ENCODE measurements at places on chromosomes 5 and 9.

DNA sequence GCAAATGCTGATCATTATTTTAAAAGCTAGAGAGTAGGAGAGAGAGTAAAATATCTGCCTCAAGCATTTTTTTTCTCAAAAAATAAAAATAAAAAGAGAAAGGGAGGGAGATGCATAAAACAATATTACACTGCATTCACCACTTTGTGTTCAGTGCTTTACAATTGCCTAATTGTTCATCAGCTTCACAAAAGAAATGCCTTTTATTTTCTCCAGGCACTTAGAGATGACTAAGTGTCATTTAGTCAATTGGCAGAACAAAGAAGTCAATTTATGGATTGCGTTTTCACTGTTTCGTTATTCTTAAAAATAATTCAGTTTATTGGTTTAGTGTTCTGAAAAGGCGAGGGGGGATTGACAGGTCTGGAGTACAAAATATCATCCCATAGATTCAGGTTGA, 232.5 kb upstream of the CCNH start:
- DNase-seq, result no peak

- no peak for DNase-seq
Measured at GRCh38 chr9:133635098-133635497, 1.1 kb upstream of the DBH start.

- DNase-seq, result peak; percentile 25
Measured at GRCh38 chr5:57719216-57719615, 236.6 kb upstream of the ACTBL2 start.

DNA sequence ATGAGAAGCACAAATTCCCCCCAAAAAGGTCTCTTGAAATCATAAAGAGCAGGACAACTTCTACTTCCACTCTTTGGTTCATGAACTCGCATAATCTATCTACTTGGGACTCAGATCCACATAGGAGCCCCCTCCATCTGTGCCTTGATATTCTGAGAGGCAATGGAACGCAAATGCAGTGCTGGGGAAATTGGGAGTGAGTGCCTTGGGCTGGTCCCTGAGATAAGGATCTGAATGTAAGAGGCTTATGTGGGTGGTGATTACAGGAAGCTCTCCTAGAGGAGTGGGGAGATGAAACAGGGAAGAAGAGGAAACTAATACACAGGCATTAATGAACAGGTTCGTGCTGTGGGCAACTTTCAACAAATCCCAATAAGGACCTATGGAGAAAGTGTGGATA, 285.6 kb downstream of the RASEF start:
- no peak for DNase-seq

- DNase-seq, result no peak
Measured at GRCh38 chr9:17481565-17481964, 97.3 kb upstream of the SH3GL2 start.

DNA sequence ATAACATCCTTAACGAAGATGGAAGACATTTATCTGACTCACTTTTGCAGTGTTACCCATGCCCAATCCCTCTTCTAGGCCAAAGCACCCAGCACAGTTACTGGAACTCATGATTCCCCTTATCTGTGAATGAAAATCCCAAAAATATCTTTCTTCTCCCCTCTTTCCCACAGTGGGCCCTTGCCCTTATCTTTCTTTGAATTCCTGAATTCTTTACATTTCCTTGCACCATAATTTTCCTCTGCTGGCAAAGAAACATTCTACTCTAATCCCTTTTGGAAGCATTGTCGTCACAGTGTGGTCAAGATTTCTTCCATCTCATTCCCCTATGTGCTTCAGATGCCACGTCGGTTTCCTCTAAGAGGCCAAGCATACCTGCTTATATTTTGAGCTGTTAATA, 135.9 kb upstream of the LIFR start:
- DNase-seq, result no peak

DNA sequence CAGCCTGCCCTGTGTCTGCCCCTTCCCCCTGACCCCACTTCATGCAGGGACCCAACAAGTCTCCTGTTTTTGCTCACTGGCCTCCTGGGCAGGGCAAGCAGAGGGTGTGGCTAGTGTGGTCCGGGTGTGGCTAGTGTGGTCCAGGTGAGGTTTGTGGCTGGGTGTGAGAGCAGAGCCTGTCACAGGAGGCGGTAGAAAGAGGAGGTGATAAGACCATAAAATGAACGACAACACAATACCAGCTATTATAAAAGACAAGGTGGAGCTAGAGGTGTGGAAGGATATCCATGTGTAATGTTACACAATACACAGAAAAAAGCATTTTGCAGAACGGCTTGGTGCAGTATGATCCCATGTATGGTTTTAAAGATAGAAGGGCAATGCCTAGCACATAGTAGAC, 23.3 kb downstream of the SPRY4 start:
- DNase-seq, result no peak

- DNase-seq, result no peak
Measured at GRCh38 chr9:71590362-71590761, 178.0 kb downstream of the CEMIP2 start.

GRCh38 chr9:94198414-94198813, 60.7 kb upstream of the ZNF169 start:
- DNase-seq, result no peak

Measured in BJ (cell line).